ENCODE measurements at places on chromosomes 1 and 21.

GRCh38 chr1:3905953-3906671 is 6.0 kb upstream of the C1orf174 start:
- no peak for DNase-seq

- DNase-seq, result no peak
Observed at GRCh38 chr1:7432102-7432899, 338.8 kb upstream of the VAMP3 start.

DNA sequence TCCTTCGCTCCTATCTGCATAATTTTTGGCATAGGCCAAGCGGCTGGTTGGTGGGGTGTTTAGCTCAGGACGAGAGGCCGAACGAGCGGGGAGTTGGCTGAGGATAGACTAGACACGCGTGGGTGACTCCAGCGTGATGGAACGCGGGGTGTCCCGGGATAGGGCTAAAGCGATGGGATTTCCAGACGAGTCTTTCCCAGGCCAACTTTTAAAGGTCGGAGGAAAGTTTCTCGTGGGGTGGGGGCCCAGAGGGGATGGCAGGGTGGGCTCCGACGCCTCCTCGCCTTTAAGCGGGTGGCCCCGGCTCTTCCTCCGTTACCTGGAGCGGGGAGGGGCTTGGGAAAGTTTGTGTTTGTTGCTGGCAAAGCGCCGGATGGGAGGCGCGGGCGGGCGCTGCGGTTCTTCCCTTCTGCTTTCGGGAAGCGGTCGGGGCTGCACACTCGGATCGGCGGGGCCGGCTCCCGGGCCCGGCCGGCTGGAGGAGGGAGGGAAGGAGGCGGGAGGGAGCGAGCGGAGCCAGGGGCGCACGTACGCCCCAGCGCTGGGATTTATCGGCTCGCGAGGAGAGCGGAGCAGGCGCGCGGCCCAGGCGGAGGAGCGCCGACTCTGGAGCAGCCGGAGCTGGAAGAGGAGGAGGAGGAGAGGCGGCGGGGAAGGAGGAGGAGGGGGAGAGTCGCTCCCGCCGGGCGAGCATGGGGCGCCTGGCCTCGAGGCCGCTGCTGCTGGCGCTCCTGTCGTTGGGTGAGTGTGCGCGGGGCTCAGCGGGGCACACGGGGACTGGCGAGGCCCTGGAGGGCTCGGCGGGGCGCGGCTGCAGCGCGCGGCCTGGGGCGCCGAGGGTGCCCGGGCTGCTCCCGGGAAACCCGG is at the start of gene PTGFRN:
TSS of gene PTGFRN (plus strand) at position 405 of the 867 bp plus-strand sequence. CDS start at position 693, 288 bp downstream.
- peak; percentile 44 for DNase-seq

- DNase-seq, result no peak
Observed at GRCh38 chr1:62508187-62508758, 71.4 kb downstream of the USP1 start.

DNA sequence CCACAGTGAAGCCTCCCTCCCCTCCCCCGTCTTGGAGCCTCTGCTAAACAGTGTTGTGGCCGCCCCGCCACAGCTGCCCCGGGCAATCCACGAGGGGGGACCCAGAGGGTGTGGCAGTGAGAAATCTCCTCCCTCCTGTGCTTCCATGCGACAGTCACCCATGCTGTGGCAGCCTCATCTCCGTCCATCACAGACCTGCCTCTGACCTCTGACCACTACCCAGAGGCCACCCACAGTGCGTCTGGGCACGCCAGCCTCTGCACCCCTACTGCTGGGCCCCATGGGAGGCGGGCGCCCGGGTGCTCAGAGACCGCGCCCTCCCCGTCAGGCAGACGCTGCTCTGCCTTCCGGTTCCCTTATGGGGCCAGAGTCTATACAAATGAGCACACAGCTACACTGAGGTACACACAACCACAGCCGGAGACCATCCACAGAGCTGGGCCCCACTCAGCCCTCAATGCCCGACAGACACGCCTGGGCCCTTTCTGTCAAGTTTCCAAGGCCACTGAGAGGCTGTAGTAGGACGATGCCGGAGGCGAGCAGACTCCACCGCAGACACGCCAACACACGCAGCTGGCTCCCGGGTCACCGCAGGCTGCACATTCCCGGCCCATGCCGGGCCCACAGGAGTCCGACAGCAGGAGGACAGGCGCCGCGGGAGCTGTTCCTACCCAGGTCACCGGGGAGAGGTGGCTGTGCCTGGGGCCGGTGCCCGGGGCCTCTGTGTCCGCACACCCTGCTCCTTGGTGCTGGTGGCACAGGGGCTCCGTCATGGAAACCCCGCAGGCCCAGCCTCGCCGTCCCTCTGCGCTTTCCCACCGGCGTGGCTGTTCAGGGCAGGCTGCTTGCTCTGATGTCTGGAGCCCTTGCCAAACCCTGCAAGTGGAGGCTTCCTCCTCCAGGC is 23.9 kb upstream of the TMEM52 start:
- no peak for DNase-seq

DNA sequence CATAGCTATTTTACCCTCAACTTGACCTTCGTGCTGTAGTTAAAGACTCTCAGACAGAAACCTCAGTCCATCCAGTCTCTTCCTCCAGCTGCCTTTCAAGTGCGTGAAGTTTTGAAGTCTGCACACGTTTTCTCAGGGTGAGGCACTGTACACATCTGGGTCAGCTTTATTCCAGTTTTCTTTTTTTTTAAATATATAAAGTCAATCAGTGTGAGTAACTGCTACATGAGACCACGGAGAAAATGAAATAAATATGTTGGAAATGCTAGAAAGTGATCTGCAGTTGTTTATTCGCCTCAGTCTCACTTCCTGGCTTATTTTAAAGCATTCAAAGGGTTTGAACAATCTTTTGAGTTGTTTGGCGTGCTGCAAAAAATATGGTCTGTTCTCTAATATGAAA is 135.7 kb downstream of the ROR1 start:
- DNase-seq, result no peak

- no peak for DNase-seq
Observed at GRCh38 chr1:46592823-46593222, 11.2 kb downstream of the MKNK1 start.

DNA sequence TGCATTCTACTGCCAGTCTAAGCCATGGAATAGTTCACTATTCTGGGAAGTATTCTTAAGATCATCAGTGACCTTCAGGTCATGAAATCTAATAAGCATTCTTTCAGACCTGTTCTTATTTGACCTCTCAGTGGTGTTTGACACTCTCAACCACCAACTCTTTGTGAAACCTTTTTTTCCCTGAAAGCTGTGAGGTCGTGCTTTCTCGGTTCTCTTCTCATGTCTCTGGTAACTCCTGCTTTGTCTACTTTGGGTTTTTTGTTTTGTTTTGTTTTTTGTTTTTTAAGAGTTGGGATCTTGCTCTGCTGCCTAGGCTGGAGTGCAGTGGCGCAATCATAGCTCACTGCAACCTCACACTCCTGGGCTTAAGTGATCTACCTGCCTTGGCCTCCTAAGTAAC is 56.3 kb downstream of the POU2F1 start:
- DNase-seq, result no peak

GRCh38 chr1:152182944-152183361 is 23.9 kb upstream of the RPTN start:
- DNase-seq, result no peak

Data from activated naive CD4-positive, alpha-beta T cell treated with anti-CD3 and anti-CD28 coated beads, Interleukin-2, amount 50 U/mL, for 16 hours (primary cell).